ENCODE measurements at places on chromosomes 12 and 14.

GRCh38 chr14:87066221-87066817 lies 926.7 kb downstream of the GALC start:
- DNase-seq = no peak

DNA sequence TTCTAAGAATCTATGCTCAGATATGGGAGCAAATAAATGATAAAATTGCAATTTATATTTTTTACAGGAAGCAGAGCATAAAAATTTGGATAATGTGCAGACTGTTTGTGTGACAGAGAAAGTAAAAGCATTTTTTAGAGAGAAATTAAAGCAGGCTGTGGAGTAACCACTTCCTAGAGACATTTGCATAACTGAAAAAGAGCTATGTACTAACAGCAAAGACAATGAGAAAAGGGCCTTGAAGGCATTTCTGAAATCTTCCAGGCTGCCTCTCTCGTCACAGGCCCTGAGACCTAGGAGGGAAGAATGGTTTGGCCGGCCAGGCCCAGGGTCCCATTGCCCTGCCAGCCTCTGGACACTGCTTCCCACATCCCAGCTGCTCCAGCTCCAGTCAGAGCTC lies 247.2 kb downstream of the ALX1 start:
- DNase-seq = no peak

DNA sequence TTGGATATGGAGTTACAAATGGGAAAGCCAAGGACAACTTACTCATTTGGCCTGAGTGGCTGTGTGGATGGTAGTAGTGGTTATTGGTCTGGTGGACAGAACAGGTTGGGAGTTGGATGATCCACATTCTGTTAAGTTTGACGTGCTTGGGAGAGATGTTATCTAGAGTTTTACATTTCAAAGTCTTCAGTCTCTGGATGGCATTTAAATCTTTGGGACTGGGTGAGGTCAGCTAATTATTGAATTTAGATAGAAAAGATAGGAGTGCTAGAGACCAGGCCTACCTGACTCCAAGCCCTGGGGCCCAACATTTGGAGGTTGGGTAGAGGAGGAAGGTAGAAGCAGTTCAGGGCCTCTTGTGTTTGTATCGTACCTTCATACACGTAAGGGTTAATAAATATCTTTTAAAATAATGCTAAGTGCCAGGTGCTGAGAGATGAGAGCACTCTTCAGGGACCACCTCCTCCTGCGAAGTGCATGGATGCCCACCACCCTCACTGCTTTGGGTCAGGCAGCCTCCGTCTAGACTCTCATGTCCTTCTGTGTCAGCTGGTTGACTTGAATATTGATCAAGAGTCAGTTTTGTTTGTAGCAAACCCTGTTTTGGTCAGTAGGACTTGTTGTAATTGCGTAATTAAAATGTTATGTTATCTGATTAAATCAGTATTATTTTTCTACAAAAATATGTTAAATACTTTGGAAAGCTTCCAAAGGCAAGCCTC lies 460.4 kb upstream of the RGS6 start:
- no peak for DNase-seq

- no peak for DNase-seq
These were observed 5.5 kb upstream of the KCNH3 start for GRCh38 chr12:49533331-49533730.

GRCh38 chr12:15672671-15673270 lies 116.4 kb downstream of the EPS8 start:
- DNase-seq = no peak
